ENCODE measurements at places on chromosomes 7 and 10.

GRCh38 chr7:25829663-25830062, 322.3 kb upstream of the NFE2L3 start:
- no peak for DNase-seq

GRCh38 chr10:94091649-94092048, 97.9 kb downstream of the PLCE1 start:
- DNase-seq: no peak

DNA sequence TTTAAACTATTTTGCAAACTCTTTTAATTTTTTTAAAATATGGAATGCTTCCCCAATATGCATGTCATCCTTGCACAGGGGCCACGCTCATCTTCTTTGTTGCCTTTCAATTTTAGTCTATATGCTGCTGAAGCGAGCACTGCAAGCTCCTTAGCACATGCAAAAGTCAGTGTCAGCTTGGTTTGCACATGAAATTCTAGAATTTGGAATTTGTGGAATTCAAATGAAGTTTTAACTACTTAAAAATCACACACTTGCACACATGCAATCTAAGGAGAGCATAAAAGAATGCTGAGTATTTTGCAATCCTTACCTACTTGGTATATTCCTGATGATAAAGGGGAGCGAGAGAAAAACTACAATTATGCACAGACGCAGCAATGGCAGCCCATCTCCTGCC, 78.3 kb upstream of the ATP6V0A4 start:
- DNase-seq: no peak

GRCh38 chr10:107529350-107529749, 364.8 kb upstream of the SORCS1 start:
- DNase-seq: no peak

DNA sequence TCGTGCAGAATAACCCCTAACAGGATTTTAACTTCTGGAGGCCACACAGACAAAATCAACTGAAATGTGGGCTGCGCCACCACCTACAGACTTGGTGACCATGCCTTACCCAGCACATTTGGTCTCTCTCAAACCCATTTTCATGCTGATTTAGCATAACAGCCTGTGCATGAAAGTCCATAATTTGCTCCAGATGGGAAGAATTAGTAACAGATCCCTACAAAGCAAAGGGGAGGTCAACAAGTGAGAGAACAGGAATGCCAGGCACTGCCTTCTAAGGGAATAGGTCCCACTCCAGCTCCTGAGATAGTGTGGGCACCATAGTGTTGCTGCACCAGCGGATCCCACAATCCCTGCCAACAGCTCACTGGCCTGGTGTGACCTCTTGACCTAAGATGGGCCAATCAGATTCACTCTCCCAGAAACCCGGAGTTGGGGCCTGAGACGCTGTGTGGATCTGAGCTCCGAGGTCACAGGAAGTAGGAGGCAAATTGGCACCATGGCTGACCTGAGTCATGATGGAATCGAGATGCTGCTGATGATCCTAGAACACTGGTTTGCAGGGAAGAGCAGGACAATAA, 32.4 kb downstream of the SLIT1 start:
- no peak for DNase-seq

DNA sequence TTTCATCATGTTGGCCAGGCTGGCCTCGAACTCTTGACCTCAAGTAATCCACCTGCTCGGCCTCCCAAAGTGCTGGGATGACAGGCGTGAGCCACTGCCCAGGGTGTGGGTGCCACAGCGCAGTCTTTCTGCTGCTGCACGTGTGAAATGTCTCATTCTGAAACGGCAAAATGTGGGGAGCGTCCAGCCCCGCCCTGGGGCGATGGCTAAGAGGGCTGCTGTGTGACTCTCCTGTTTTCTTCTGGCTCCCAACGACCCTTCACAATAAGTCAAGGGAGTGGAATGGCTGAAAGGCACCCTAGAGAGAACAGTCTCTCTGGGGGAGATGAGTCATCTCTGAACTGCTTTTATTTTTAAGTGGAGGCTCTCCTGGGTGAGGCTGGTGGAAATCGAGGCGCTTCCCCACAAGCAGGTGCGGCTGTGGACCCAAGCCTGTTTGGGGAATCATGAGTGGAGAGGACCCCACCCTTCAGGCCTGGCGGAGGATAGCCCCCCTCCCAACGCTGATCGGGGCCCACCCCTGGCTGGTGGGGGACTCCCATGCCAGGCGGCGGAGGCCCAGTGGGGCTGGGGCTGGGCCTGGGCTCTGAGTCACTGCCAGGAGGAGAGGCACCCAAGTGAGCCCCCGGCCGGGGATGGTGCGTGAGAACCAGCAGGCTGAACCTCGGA, 18.0 kb downstream of the ADAP1 start:
- DNase-seq: no peak

- no peak for DNase-seq
These were observed 81.2 kb downstream of the RAMP3 start for GRCh38 chr7:45238806-45239205.

GRCh38 chr10:74589851-74590250, 236.5 kb upstream of the KAT6B start:
- DNase-seq: no peak

- no peak for DNase-seq
These were observed 249.3 kb upstream of the KCND2 start for GRCh38 chr7:120023494-120024167.

DNA sequence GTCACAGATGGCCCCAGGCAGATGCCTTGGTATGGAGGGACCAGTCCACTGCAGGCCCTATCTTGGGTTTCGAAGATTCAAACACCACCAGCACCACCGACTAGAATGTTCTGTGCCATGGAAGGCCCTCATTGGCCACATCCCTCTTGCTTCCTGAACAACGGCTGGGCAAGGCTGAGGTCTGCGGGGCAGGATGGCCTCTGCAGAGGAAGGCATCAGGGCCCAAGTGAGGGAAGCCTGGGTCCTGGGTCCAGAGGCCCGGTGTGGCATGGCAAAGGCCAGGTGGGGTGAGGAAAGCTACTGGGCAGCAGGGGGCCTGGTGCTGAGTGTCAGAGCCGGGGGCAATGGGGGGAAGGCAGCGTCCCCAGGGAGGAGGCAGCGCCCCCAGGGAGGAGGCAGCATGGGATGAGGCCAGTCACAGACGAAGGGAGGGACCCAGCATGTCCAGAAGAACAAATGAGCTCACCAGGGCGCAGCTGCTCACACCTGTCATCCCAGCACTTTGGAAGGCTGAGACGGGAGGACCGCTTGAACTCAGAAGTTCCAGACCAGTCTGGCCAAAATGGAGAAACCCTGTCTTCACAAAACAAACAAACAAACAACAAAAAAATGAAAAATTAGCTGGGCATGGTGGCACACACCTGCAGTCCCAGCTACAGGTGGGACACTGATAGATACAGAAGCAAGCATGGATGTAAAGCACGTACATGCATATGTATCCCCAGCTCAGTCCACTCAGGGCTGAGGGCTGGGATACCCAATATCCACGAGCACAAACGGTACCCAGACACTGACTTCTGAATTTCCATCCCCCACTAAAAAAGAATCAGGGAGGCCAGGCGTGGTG, 64.4 kb downstream of the PROSER2 start:
- no peak for DNase-seq

GRCh38 chr7:52257890-52258289, 777.5 kb upstream of the POM121L12 start:
- DNase-seq: no peak

DNA sequence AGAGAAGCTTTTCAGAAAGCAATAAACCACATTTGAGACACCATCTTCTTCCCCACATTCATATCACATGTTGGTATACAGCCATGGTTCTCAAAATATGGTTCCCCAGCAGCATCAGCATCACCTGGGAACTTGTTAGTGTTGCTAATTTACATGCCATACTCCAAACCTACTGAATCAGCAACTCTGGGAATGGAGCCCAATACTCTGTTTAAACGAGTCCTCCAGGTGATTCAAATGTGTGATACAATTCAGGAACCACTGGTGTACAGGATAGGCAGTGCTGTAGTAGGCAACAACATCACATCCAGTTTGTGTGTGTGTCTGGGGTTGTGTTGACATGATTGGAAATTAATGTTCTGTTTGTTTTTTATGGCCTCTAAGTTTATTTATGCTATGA, 47.7 kb downstream of the ZNF277 start:
- DNase-seq: no peak

- no peak for DNase-seq
These were observed 8.9 kb upstream of the LRRC18 start for GRCh38 chr10:48948470-48949037.

DNA sequence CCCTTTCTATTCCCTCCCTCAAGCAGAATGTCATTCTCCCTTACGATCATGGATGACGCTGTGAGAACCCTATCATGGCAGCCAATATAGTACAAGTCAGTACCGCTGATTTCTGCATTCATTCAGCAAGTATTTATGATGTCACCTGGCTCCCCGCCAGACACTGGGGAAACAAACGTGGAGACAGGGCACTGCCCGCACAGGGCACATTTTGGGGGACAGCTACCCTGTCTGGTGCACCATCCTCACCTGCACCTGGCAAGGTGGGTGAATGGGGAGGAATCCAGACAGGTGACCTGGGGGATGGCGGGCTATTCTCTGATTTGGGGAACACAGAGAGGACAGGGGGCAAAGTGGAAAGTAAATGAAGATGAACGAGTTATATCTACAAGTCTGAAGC, 28.4 kb downstream of the MKI67 start:
- DNase-seq: no peak

GRCh38 chr10:22683140-22683389, 31.3 kb downstream of the PIP4K2A start:
- DNase-seq: no peak

DNA sequence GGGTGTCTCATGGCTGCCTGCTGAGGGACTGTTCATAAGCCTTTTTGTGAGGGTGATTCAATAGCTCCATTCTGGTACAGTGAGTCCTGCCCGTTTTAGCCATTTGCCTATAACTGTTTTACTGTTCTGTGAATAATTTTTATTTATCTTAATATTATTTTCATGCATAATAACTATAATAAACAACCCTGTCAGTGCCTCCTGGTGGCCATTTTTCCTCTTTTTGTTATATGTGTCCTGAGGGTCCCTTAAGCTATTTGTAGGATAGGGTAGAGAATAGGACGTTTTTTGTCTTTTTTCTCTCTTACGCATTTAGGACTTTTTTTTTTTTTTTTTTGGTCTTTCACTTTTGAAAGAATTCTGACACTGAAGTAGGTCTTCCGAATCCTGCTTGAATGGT, 2.9 kb downstream of the C1QL3 start:
- DNase-seq: no peak

- DNase-seq: no peak
These were observed 117.9 kb upstream of the TMEM168 start for GRCh38 chr7:112908086-112908485.

DNA sequence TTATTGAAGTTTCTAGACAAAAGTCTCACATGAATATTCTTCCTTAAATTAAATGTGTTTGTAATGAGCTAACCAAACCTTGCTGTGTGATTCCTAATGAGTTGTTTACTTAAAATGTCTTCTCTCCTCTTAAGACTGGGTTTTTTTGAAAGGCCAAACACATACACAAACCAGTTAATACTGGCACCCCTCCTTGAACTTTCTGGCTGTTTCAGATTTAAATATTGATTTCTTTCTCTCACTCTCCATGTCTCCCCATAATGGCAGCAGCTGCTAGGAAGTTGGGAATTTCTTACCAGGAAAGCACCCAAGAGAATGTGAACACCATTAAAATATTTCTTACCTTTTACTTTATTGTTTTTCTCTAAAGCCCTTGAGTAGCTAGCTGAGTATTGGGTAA, 11.4 kb upstream of the PTN start:
- DNase-seq: no peak

- DNase-seq: no peak
These were observed 37.2 kb downstream of the PRSS2 start for GRCh38 chr7:142807855-142808460.

DNA sequence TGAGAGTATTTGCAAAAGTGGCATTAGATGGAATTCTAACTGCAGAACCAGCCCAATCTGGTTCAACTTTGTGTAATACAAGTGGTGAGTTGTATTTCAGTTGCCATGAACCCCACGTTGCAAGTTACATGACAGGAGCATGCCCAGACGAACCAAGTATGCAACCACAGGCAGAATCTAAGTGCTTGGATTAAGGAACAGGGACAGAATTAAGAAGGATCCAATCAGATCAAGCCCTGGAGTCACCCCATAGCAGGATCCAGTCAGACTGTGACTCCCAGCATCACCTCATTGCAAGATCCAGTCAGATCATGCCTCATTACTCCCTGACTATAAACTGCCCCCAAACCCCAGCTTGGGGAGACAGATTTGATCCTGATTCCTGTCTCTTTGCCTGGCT, 388.7 kb upstream of the NRP1 start:
- DNase-seq: no peak

DNA sequence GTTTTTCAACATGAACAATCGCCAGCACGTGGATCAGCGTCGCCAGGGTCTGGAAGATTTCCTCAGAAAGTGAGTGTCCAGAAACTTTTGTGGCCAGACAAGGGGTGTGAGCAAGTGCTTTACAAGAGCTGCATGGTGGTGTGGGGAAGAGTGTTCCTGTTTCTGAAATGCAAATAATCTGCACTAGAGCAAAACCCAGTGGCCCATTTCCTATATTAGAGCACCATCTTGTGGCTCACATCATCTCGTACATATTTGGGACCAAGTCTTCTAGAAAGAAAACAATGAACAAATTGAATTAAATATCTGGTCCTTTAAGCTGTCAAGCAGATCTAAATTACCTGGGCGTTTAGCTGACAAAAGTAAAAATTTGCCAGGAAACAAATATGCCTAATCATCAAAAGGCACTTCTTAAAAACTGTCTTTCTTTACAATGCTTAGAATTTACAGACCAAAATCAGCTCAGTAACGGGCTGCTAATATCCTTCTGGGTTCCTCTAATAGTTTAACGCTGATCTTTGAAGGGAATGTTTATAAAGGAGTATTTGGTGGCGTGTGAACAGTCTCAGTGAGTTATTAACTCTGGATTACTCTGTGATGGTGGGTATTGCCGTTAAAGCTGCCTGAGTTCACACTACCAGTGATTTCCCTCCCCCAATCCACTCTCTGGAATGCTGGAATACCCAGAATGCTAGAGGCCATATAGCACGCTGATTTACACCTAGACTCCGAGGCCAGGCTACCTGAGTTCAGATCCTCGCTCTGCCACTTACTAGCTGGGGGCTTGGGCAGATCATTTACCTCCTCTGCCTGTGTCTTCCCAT, 73.6 kb downstream of the SNX10 start:
- DNase-seq: no peak

GRCh38 chr7:7924303-7924702, 44.3 kb upstream of the GLCCI1 start:
- no peak for DNase-seq

- DNase-seq: no peak
These were observed 85.8 kb upstream of the EGFR start for GRCh38 chr7:54932818-54933543.

DNA sequence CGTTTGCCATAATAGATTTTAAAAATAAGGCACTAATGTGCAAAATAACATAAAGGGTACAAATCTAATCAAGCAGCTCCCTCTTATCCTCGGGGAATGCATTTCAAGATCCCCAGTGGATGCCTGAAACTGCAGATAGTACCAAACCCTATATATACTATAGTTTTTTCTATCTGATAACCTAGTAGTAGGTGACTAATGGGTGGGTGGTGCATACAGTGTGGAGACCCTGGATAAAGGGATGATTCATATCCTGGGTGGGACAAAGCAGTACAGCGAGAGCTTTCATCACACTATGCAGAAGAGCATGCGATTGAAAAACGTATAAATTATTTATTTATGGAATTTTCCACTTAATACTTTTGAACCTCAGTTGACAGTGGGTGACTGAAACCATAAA, 464.5 kb downstream of the GRID1 start:
- DNase-seq: no peak

GRCh38 chr10:84829131-84829530, 500.7 kb downstream of the CCSER2 start:
- DNase-seq: no peak

GRCh38 chr7:107171496-107171895, 2.7 kb downstream of the HBP1 start:
- DNase-seq: no peak

GRCh38 chr7:41312235-41312634, 390.7 kb downstream of the INHBA start:
- DNase-seq: no peak

Measured in stimulated activated CD4-positive, alpha-beta T cell treated with anti-CD3 and anti-CD28 coated beads, Interleukin-15, amount 100 ng/mL, for 1 hour (primary cell).